Mesenteric fat pad (tissue), 1 donor: ENCODE measurements at places on chromosomes 3 and 15. TPM values are rescaled to one million over a fixed set of nuclear protein-coding genes. Genes with fewer than 3 reads are reported as not detected.

C2CD4B gene
- total RNA-seq: 12.1 TPM

UROC1 gene
- total RNA-seq: not detected

CCR8 gene
- not detected for total RNA-seq

TGM4 gene
- not detected for total RNA-seq

MOBP gene
- not detected for total RNA-seq

OR5K2 gene
- not detected for total RNA-seq

PLCB2 gene
- total RNA-seq: 31.9 TPM

ABHD6 gene
- total RNA-seq: 22.3 TPM

CD80 gene
- 1.3 TPM for total RNA-seq

GPR160 gene
- total RNA-seq: 6.4 TPM

RFTN1 gene
- total RNA-seq: 54.9 TPM

CPOX gene
- 14.7 TPM for total RNA-seq

GP9 gene
- total RNA-seq: not detected

ROBO2 gene
- 1.8 TPM for total RNA-seq

CEMIP gene
- total RNA-seq: 5.9 TPM

CLEC3B gene
- 217 TPM for total RNA-seq

CHRM5 gene
- not detected for total RNA-seq

DGKG gene
- 1.7 TPM for total RNA-seq

TIMP4 gene
- total RNA-seq: 280 TPM

FAM81A gene
- total RNA-seq: 0.35 TPM

KLF15 gene
- total RNA-seq: 53.8 TPM

GP5 gene
- total RNA-seq: not detected
